ENCODE measurements at places on chromosomes 13 and 19.

- peak overlapping the region; percentile 41 for H3K4me3 ChIP-seq
- H3K27me3 ChIP-seq = no peaks in the 10 kb centered on the region
Observed at GRCh38 chr19:2042485-2043250, 8.4 kb downstream of the MKNK2 start.

DNA sequence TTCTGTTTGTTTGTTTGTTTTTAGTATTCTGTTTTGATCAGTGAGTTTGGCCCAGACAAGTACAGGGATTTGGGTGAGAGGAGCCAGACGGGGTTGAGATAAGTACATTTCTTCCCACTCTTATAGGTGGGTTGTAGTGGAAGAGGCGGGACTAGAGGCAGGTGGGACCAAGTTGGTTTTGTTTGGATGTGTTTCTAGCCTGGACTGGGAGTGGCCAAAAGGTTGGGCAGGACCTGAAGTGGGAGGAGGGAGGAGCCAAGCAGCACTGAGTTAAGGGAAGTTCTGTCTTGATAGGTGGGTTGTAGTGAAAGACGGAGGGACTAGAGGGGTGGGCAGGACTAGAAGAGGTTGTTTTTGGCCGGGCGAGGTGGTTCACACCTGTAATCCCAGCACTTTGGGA lies 9.0 kb downstream of the DNASE2 start:
- H3K27ac ChIP-seq = no peak overlapping the region
- H3K36me3 ChIP-seq = no peaks in the 10 kb centered on the region
- no peaks in the 10 kb centered on the region for H3K27me3 ChIP-seq
- H3K4me1 ChIP-seq = peaks cover 7% of the 10 kb centered on the region

DNA sequence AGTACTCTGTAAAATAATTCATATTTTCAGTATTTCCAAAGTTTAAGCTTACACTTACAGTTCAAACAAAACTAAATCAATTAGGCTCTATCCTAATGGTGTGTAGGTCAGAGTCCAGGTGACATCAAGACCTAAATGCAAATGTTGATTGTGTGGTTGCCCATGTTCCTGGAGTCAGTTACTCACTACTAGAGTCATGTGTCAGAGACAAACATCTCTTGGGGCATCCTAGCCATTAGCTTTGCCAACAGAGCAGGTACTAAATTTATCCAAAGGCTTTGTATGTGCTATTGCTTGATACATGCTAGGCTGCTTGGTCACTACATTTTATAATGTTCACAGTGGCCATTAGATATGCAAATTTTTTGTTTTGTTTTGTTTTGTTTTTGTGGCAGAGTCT lies 11.7 kb downstream of the SPRY2 start:
- H3K4me3 ChIP-seq = no peak overlapping the region
- no peaks in the 10 kb centered on the region for H3K27me3 ChIP-seq
- H3K4me1 ChIP-seq = peaks cover under 1% of the 10 kb centered on the region
- DNase-seq = no peak
- H3K27ac ChIP-seq = no peak overlapping the region

DNA sequence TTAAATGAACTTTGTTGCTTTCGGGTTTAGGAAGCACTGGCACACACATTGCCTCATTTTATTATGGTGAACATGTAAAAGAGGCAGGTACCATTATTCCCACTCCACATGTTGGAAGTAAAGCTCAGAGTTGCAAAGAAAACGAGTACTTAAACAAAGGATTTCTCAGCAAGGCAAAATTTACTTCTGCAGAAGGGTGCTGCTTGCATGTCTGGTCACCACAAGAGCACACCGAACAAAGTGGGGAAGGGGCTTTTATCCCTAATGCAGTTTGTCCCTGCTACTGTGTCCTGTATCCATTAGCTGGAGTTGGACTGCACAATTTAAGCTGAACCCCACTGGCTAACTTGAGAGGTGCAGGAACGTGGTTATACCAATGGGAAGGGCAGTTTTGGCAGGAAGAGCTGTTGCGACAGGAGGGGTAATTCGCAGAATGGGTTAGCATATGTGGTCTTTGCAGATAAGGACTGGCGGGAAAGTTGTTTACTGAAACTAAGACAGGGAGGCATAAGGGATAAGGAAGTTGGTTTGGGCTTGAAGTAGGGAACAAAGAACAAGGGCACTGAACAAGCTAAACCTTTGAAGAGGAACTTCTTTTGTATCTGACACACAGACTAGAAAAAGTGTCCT lies 545.5 kb downstream of the UQCRFS1 start:
- no peaks in the 10 kb centered on the region for H3K4me1 ChIP-seq
- H3K4me3 ChIP-seq = no peak overlapping the region
- no peaks in the 10 kb centered on the region for H3K36me3 ChIP-seq
- H3K27me3 ChIP-seq = no peaks in the 10 kb centered on the region

- H3K4me3 ChIP-seq = no peak overlapping the region
- H3K27me3 ChIP-seq = no peaks in the 10 kb centered on the region
- no peaks in the 10 kb centered on the region for H3K36me3 ChIP-seq
- no peak for DNase-seq
- H3K4me1 ChIP-seq = no peaks in the 10 kb centered on the region
- no peak overlapping the region for H3K27ac ChIP-seq
Observed at GRCh38 chr13:111966933-111967332, 100.0 kb upstream of the SOX1 start.

GRCh38 chr13:21022056-21022979 lies 39.1 kb downstream of the LATS2 start:
- H3K27ac ChIP-seq = peak overlapping the region; percentile 44
- H3K27me3 ChIP-seq = no peaks in the 10 kb centered on the region
- no peak for DNase-seq
- H3K4me1 ChIP-seq = peaks cover 37% of the 10 kb centered on the region
- no peaks in the 10 kb centered on the region for H3K36me3 ChIP-seq
- H3K4me3 ChIP-seq = no peak overlapping the region

GRCh38 chr19:55376241-55376933 lies at the start of gene TMEM190:
TSS of gene TMEM190 (plus strand) at chr19:55376826. CDS start at chr19:55376854, 28 bp downstream.
- peaks cover 8% of the 10 kb centered on the region for H3K4me1 ChIP-seq
- H3K36me3 ChIP-seq = no peaks in the 10 kb centered on the region
- no peaks in the 10 kb centered on the region for H3K27me3 ChIP-seq
- no peak within 1 kb of the TSS for H3K27ac ChIP-seq
- no peak for DNase-seq

- H3K4me1 ChIP-seq = no peaks in the 10 kb centered on the region
- H3K27me3 ChIP-seq = peaks cover 9% of the 10 kb centered on the region
- no peaks in the 10 kb centered on the region for H3K36me3 ChIP-seq
- H3K27ac ChIP-seq = no peak within 1 kb of the TSS
- DNase-seq = no peak
Observed at GRCh38 chr19:3880471-3881271, at the start of gene ATCAY. TSS of gene ATCAY (plus strand) at chr19:3880685. CDS start at chr19:3885768, 5,083 bp downstream.

- H3K4me1 ChIP-seq = peaks cover 16% of the 10 kb centered on the region
- H3K27ac ChIP-seq = no peak overlapping the region
- no peak for DNase-seq
- no peaks in the 10 kb centered on the region for H3K36me3 ChIP-seq
- no peaks in the 10 kb centered on the region for H3K27me3 ChIP-seq
Observed at GRCh38 chr19:34504273-34504808, 22.8 kb downstream of the WTIP start.

- H3K4me3 ChIP-seq = no peak overlapping the region
- H3K36me3 ChIP-seq = no peaks in the 10 kb centered on the region
- no peak for DNase-seq
Observed at GRCh38 chr19:50226536-50226935, 23.1 kb downstream of the MYH14 start.
